Lower leg skin (tissue), 4 donors: ENCODE measurements at places on chromosomes 3 and 15.

DNA sequence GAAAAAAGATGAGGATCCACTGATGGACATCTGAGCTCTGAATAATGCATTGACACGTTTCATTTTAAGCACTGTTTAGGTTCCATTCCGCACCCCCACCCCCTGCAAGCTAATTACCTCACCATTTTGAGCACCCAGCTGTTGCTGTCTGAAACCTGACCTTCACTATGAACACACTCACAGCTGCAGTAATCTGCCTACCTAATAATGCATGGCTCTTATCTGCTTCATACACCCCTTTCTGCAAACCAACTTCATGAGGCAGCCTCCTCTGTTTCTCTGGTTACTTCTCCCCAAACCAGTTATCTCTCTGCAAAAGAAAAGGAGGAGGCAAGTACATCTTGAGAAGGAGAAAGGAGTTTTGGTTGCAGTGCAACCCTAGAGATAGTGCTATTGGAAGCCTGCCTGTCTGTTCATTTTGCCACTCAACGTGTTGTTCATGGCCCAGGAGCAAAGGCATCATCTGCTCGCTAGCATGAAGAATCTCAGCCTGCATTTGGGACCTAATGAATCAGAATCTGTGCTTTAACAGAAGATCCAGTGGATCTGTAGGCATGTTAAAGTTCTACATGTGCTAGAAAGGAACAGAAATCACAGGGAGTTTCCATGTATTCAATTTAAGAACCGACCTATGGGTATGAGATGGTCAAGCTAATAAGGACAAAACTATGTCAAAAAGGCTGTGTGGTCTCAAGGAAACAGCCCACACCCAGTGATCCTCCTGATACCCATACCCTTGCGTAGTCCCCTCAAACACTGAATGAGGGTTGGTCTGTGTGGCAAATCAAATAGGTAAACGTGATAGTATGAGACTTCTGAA, 87.2 kb downstream of the MB21D2 start:
- DNase-seq = no peak

DNA sequence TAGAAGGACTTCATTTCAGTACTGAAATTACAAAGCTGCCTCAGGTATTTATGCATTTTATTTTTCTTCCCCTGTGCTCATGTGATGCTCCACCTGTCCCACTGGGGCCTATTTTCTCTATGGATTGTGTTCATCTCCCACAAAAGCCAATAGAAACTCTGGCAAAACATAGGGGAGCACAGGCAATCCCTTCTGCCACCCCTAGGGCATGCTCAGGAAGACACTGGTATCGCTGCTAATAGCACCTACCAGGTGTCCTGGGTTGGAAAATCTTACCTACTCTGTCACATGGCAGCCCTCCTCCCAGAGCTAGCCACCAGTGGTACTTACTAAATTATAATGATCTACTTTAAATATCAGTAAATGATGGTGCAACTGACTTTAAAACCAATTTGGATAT, 427.4 kb downstream of the FGF12 start:
- DNase-seq = no peak

DNA sequence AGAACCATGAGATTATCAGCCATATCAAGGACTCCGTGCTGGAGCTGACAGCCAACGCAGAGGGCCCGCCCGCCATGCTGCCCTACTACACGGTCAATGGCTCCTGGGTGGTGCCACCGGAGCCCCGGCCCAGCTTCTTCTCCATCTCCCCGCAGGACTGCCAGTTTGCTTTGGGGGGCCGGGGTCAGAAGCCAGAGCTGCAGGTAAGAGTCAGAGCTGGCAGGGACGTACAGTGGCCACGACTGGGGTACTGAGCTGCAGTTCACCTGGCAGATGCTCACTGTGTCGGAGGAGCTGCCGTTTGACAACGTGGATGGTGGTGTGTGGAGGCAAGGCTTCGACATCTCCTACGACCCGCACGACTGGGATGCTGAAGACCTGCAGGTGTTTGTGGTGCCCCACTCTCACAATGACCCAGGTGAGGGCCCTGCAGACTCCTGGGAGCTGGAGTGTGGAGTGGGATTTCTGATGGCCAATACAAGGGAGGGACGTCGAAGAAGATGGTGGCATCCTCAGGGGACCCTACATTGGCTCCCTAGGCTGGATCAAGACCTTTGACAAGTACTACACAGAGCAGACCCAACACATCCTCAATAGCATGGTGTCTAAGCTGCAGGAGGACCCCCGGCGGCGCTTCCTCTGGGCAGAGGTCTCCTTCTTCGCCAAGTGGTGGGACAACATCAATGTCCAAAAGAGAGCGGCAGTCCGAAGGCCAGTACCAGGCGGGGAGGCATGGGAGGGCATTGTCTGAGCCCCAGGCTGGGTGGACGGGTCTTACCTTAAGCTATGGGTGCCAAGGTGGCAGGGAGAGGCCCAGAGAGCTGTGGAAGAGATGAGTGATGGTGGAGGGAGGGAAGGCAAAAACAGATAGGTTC, 2.4 kb downstream of the MAN2A2 start:
- DNase-seq = no peak

GRCh38 chr3:78338405-78338804, 1298.5 kb downstream of the ROBO2 start:
- no peak for DNase-seq

- DNase-seq = no peak
Measured at GRCh38 chr3:4748127-4748526, 231.1 kb upstream of the BHLHE40 start.

DNA sequence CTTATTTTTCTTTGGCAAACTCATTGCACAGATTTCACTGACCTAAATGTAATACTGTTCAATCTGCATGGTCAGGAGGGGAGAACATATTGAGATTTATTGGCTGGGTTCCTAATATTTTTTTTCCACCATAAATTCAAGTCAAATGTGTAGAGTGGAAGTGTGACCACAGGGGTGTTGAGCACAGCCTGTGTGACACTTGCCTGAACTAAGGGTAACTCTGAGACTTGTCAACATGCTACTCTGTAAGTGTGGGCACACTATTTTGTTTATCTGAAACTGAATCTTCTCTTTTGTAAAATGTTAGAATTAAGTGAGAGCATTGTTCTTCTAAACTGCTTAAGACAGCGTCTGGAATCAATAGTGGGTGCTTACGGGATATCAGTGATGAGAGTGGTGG, 516.2 kb downstream of the GRM7 start:
- DNase-seq = no peak

DNA sequence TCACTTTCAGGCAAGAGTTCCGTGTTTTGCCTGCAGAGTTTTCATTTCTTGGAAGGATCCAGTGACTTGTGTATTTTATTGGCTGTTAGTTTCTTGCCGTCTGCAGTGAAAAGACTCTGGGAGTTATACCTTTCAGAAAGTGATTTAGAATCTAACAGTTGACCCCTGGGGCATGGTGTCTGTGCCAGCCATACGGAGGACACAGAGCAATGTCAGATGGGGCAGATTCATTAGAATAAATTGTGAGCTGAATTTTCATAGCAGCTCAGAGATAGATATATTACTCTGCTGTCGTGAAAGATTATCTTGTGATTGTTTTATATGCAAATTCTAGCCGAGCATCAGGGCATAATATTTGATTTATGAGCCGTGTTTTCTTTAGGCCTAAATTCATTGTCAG, 131.6 kb downstream of the SV2B start:
- DNase-seq = no peak

DNA sequence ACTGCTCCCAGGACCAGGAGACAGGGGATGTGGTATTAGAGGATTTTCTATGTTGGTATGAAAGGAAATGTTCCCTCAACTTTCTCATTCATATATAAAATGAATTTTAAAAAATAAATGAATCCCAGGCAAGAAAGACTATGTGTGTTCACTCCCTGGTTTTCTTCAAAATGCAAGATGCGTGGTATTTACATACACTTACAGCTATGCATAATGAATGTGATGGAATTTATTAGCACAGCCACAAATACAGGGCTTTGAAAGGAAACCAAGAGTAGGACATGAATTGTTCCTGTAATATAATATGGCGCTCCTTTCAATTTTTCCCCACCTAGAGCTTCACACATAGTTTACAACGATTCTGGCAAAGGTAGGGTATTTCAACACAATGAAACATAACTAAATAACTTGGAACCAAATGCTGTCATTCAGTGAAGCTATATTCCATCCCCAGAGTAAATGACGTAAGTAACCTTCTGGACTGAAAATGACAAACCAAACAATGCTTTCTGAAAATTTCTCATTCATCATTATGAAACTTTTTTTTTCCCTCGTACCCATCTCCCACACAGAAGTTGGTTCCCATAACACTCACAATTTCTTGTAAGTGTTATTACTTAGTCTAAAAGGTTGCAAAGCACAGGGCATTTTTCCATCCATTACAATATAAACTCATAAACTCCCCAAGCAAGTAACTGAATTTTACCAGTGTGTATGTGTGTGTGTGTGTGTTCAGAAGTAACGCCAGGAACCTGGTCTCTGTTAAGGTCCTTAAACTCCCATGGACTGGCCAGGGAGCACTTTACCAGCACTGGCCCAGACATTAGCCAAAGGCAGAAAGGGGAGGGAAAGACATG, 41.8 kb downstream of the CBLB start:
- DNase-seq = no peak
